ENCODE measurements at places on chromosomes 5 and 9.

- DNase-seq, result no peak
Observed at GRCh38 chr5:114243972-114244317, 117.9 kb upstream of the KCNN2 start.

DNA sequence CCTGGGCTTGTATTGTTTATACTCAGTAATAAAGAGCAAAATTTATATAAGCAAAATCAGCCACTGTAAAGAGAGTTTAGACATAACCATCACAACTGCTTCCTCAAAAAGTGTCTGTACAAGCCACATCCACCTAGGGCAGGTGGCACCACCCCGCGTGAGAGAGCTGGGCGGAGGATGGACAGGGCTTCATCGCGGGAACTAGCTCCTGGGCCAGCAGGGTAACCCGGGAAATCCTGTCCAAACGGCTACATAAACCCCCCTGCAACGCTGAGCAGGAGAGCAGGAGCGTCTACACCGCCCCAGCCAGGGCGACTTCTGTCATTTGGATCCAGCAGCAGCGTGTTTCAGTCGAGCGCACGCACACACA lies 1.3 kb downstream of the SLC6A3 start:
- DNase-seq, result peak; percentile 56

DNA sequence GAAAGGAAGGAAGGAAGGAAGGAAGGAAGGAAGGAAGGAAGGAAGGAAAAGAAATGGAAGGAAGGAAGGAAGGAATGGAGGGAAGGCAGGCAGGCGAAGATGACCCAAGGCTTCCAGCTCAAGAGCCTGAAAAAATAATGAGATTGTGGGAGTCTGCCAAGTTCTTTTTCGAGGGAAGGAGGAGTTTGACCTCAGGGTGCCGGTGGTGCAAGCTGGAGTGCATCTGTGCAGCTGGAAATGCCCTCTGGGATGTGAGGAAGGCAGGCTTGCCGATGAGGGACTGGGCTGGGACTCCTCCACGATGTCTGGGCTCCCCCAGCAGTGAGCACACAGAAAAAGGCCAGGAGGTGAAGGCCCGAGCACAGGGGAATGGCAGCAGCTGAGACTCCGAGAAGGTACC lies 154.9 kb upstream of the DAPK1 start:
- no peak for DNase-seq

GRCh38 chr9:110015759-110016158 lies 192.2 kb downstream of the C9orf152 start:
- no peak for DNase-seq

GRCh38 chr5:91271999-91272398 lies 111.1 kb downstream of the ARRDC3 start:
- DNase-seq, result no peak

DNA sequence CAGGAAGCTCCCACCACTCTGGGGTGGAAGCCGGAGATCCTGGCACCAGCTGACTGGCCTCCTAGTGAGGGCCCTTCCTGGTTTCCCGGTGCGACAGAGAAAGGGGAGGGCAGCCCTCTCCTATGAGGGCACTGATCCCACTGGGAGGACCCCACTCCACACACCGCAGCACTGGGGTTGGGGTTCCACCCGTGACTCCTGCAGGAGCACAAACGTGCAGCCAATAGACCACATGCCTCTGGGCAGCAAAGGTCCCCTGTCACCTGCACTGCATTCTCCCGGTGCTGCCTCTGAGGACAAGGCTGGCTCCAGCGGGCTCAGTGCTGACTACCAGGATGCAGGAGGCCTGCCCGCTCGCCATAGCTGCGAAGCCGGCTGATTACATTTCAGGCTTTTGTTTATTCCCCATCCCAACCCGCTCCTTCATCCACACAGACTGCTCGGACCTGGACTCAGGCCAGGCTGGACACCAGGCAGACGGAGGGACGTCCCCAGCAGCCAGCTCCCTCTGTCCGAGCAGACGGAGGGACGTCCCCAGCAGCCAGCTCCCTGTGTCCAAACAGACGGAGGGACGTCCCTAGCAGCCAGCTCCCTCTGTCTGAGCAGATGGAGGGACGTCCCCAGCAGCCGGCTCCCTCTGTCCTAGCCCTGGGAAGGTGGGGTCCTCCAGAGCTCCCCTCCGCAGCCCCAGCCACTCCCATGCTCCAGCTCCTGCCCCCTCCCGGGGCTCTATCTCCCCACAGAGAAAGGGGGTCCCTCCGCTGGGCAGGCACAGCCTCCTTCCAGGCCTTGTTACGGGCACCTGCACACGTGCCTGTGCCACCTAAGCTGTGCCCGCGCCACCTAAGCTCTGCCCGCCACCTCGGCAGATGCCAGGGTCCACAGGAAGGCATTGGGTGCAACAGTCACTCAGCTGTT lies 8.8 kb upstream of the CEP72 start:
- DNase-seq, result no peak

GRCh38 chr9:81032831-81033230 lies 656.5 kb downstream of the TLE1 start:
- no peak for DNase-seq

Data from NCI-H146 (cell line).